ENCODE measurements at places on chromosomes 12 and 14.

DNA sequence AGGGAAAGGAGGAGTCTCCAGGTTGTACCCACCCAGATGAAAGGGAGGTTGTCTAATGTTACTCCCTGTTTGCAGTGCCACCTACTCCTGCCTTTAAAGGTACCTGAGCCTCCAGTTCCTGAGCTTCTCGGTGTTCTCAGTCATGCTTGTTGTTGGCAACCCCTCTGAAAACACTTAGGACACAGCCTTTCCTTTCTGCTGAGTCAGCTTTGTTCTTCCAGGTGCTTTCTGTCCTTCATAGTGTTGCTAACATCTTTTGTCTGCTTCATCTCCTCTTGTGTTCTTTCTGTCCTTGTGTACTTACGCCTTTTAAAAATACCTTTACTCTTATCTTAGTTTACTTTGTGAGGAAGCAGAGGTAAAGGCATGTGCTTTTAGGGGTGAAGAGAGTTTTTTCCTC lies 97.0 kb upstream of the NEDD1 start:
- no peak for DNase-seq

GRCh38 chr14:105602243-105602750 lies 75.9 kb downstream of the TMEM121 start:
- no peak for DNase-seq

GRCh38 chr12:110600254-110600653 lies 13.7 kb upstream of the TCTN1 start:
- no peak for DNase-seq

DNA sequence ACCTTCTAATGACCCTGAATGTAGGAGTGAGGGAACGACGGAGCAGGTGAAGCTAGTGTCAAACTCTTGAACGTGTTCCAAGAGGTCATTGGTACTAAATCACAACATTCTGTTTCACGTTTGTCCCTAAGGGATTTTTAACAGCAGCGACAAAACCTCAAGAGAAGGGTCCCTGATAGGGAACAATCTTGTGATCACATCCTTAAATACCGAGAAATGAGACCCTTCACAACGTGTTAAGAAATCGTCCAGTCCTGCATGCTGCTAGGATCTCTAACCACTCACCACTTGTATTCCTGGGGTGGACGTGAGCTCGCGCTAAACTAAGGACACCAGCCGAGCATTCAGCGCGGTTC lies 134.1 kb upstream of the KRAS start:
- DNase-seq, result no peak

DNA sequence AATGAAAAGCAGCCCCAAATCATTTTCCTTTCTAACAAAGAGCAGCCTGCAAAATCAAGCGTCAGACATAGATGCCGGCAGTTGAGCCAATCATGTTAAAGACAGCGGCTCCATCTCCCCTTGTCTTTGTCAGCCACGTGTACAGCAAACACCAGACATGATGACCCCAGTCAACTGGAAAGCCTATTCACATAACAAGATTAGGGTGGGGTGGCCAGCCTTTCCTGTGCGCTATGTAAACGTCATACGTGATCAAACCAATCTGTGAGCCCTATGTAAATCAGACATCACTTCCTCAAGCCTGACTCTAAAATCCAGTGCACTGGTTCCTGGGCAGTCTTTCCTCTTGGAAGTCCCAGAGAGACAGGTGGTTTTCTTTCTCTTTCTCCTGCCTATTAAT lies 9.9 kb upstream of the FICD start:
- DNase-seq, result no peak

Data from NCI-H1417 treated with DMSO at 0.1 percent for 48 hours (cell line).